ENCODE measurements at places on chromosomes 7 and 10.
A peak's percentile ranks its signal among the peaks of the same experiment; 100 is the strongest.

GRCh38 chr10:81725851-81726250 lies 149.1 kb upstream of the NRG3 start:
- no peak for DNase-seq

- DNase-seq: no peak
Measured at GRCh38 chr7:104627516-104627915, 299.1 kb downstream of the LHFPL3 start.

GRCh38 chr7:45944058-45944457 lies 23.0 kb upstream of the IGFBP3 start:
- no peak for DNase-seq

DNA sequence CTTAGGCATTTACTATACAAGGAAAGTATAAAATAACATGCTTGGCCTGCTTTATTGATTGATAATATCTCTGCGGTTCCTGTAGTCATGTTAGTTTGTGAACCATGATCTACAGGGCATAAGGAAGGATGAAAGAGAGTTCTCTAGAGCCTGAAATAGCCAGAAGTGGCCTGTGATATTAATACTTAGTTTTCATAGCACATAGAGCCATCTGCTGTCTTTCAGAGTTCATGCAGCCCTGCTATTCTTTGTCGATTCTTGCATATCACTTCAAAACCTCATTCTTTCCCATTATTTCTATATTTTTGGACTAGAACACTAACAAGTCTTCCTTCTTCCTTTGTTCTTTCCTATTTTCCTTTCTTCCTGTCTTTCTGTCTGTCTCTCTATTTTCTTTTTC lies 26.4 kb upstream of the PRKG1 start:
- DNase-seq: no peak

DNA sequence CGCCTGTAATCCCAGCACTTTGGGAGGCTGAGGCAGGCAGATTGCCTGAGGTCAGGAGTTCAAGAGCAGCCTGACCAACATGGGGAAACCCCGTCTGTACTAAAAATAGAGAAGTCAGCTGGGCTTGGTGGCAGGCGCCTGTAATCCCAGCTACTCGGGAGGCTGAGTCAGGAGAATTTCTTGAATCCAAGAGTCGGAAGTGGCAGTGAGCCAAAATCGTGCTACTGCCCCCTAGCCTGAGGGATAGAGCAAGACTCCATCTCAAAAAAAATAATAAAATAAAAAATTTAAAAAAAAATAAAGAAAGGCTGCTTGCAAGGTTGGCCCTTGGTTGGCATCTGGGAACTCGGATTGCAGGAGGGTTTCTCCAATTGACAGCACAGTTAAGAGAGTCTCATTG lies 221.6 kb downstream of the DGKI start:
- no peak for DNase-seq

GRCh38 chr10:82040336-82040735 lies 165.3 kb downstream of the NRG3 start:
- DNase-seq: no peak

GRCh38 chr10:44938956-44939355 lies 20.6 kb upstream of the RASSF4 start:
- no peak for DNase-seq

GRCh38 chr7:120988591-120989256 lies at the start of gene CPED1:
CPED1 (plus strand) TSS chr7:120988711; CDS start chr7:120989622, 911 bp downstream.
- no peak for DNase-seq

- no peak for DNase-seq
Measured at GRCh38 chr7:127214956-127215718, 37.6 kb downstream of the GRM8 start.

DNA sequence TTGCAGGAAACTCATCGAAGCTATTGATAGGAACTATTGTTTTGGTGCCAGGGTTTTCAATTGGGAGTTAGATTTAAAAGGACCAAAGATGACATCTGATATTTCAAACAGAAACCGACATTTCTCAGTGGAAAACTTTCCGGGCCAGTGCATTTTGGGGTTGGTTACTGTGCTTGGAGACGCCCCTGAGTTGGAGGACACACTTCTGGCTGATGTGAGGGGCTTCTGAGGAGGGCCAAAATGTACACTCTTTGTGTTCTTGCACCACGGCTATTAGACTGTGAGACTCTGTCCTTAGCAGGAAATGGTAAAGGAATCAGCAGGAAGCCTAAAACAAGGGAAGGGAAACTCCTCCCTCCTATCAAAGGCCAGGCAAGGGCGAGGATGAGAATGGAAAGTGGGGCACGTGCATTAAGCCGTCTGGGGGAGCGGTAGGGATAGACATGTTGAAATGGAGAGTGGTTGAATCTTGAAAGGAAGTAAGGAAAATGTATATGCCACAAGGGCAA lies 1.8 kb upstream of the SRGN start:
- no peak for DNase-seq

GRCh38 chr7:16603633-16604032 lies 41.9 kb downstream of the ANKMY2 start:
- no peak for DNase-seq

GRCh38 chr7:25862261-25863004 lies 289.6 kb upstream of the NFE2L3 start:
- DNase-seq: peak; percentile 100

DNA sequence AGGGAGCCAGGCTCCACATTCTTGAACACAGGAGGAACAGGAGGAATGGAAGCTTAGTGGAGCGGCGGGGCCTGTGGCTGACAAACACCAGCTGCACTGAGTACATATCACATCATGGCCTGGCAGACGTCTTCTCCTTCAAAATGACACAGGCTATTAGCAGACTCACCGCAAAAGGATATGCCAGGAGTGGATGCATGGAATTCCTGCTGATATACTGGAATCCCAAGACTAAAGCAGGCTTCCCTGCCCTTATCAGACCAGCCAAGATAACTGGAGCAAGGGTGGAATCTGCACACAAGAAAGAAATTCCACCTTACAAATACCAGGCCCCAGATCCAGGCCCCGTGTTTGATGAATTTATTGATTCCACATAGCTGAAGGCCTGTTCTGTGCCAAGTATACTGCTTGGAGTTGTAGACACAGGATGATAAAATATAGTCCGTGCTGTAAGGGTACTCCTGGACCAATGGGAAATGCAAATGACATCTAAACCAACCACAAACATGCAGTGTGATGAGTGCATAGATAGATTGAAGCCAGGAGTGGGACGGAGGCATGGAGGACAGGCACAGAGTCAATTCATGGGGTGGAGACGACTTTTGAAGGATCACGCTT lies 480.5 kb upstream of the ZMIZ1 start:
- DNase-seq: no peak

DNA sequence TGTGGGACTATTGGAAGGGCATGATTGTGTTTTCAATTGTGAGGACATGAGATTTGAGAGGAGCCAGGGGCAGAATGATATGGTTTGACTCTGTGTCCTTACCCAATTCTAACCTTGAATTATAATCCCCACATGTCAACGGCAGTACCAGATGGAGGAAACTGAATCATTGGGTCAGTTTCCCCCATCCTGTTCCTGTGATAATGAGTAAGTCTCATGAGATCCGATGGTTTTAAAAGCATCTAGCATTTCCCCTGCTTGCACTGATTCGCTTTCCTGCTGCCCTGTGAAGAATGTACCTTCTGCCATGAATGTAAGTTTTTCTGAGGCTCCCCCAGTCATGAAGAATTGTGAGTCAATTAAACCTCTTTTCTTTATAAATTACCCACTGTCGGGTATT lies 1367.1 kb downstream of the XPNPEP1 start:
- no peak for DNase-seq

GRCh38 chr10:25017661-25018060 lies 1.2 kb downstream of the THNSL1 start:
- no peak for DNase-seq

GRCh38 chr10:103564776-103565520 lies 71.4 kb downstream of the NEURL1 start:
- no peak for DNase-seq

GRCh38 chr7:37901236-37901827 lies 15.3 kb downstream of the SFRP4 start:
- no peak for DNase-seq

GRCh38 chr10:63005246-63005645 lies 127.9 kb upstream of the NRBF2 start:
- DNase-seq: no peak

- peak; percentile 1 for DNase-seq
Measured at GRCh38 chr7:26278770-26279169, 12.9 kb upstream of the SNX10 start.
